Ovary (tissue), 10 donors: ENCODE measurements at places on chromosomes 2 and 18. TPM values are rescaled to one million over a fixed set of nuclear protein-coding genes. Genes with fewer than 3 reads are reported as not detected.

Gene PHLPP1
- 12.0 TPM for polyA plus RNA-seq

Gene MDH1B
- 1.5 TPM for polyA plus RNA-seq

Gene CD226
- polyA plus RNA-seq = 0.17 TPM

Gene PLCL1
- polyA plus RNA-seq = 10.8 TPM

Gene STAT4
- polyA plus RNA-seq = 1.3 TPM

DNA sequence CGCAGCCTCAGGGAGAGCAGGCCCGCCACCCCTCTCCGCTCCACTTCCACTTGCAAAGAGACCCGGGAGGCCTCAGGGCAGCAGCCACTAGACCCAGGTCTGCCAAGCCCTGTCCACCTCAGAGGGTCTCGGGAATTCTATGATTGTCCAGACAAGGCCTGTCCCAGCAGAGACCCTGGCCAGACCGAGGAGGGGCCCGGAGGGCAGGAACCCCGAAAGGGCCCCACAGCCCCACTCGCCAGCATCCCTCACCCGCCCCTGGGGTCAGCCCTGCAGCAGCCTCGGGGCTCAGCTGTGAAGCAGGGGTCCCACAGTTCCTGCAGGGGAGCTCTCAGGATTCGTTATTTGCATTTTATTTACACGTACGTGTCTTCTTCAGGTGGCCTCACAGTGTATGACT is 269.5 kb downstream of the EIPR1 start:
- no peaks in the 10 kb centered on the region for H3K36me3 ChIP-seq
- no peaks in the 10 kb centered on the region for H3K27me3 ChIP-seq
- no peak overlapping the region for H3K4me3 ChIP-seq

DNA sequence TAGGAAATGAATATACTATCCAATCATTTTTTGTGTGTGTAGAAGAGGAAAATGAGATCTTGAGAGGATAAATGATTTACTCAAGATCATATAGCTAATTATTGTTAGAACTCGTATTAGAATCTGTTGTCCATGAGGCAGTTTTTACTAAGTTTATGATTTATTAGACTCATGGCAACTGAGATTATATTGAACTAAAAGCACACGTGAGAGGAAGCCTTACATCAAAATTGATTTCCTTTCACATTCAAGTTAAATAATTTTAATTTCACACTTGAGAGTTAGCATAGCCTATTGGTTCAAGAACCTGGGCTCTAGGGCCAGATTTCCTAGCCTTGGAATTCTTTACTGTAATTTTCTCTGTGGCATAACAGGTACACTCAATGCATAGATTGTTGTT is 552.3 kb downstream of the ERBB4 start:
- H3K36me3 ChIP-seq = no peaks in the 10 kb centered on the region
- no peaks in the 10 kb centered on the region for H3K27me3 ChIP-seq

DNA sequence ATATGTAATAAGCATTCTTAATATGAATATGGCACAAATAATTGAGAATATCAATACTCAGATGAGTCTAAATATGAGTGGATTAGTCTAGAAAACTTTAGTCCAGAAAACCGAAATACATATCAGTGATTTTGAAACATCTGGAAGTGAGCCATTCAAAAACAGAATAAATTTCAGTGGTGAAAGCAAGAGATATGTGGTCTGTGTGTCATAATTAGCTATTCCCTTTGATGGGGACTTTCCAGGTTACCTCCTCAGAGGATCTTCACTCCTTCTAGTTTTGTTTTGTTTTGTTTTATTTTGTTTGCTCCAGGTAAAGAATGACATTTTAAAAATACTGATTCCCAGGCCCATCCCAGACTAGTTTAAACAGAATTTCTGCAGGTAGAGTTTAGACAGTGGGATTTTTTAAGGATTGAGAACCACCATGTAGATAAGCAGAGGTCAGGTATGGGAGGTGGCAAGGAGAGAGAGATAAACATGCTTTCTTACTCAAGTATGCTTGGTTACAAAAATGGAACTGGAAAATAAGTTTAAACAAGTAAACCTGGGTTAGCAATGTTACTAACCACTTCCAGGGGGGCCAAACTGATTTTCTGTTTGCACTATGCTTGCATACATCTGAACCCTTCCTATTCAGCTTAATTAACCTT is 70.7 kb downstream of the NABP1 start:
- no peak for DNase-seq
- H3K4me1 ChIP-seq = no peaks in the 10 kb centered on the region
- H3K27ac ChIP-seq = no peak overlapping the region
- H3K36me3 ChIP-seq = no peaks in the 10 kb centered on the region
- H3K4me3 ChIP-seq = no peak overlapping the region

DNA sequence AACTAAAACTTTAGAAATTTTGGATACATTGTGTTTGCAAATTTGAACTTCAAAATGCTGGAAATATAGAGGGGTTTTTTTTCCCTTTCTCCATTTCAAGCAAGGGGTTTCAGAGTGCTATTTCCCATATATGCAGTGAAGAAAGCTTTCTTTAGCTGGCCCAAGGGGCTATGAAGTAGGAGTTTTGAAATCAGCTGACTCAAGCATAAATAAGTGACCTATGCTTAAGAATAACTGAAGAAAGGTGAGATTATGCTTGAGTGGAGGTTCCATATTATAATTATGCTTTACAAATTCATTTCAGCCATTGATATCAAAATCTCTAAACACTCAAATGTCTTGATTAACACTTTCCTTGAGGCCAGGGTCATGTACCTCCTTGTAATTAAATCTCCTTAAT is 51.0 kb upstream of the RBBP8 start:
- H3K36me3 ChIP-seq = no peaks in the 10 kb centered on the region
- no peaks in the 10 kb centered on the region for H3K27me3 ChIP-seq
- no peaks in the 10 kb centered on the region for H3K4me1 ChIP-seq
- H3K27ac ChIP-seq = no peak overlapping the region
- H3K4me3 ChIP-seq = no peak overlapping the region
- no peak for DNase-seq

- H3K27ac ChIP-seq = no peak overlapping the region
- no peaks in the 10 kb centered on the region for H3K27me3 ChIP-seq
- no peaks in the 10 kb centered on the region for H3K4me1 ChIP-seq
- H3K36me3 ChIP-seq = no peaks in the 10 kb centered on the region
- DNase-seq = no peak
Measured at GRCh38 chr2:18214936-18215335, 336.5 kb downstream of the KCNS3 start.

DNA sequence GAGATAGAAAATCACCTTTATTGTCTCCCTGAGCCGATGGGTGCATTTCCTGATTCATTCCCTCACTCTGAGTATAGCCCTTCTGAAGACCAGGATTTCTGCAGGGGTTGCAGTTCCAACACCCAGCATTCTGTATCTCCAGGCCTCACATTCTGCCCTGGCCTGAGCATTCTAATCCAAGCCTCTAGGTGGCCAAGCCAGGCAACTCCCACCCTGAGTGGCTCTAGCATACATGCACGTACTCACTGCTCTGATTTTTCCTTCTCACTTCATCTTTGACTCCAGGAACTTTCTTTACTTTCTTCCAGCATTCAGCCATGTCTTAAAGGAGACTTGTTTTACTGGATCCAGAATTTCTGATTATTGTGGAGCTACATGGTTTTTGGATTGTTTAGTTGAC is 100.7 kb upstream of the STK39 start:
- no peak overlapping the region for H3K4me3 ChIP-seq
- no peaks in the 10 kb centered on the region for H3K4me1 ChIP-seq
- no peaks in the 10 kb centered on the region for H3K27me3 ChIP-seq
- no peak overlapping the region for H3K27ac ChIP-seq

DNA sequence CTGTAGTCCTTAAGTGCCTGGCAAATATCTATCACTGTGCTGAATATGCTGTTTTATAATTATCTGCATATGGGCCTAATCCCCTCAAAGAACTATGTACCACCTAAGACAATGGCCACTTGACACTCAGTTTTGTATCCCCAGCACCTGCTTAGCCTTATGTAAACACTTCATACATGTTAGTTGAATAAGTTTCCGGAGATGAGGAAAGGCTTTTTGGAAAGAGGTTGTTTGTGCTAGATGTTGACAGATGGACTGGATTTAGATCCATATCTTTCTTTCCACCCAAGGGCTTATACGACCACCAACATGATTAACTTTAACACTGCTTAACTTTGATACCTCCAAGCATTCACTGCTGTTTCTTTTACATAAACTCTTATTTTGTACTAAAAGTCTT is 63.3 kb downstream of the FAM228A start:
- no peaks in the 10 kb centered on the region for H3K27me3 ChIP-seq
- H3K27ac ChIP-seq = no peak overlapping the region
- H3K36me3 ChIP-seq = no peaks in the 10 kb centered on the region
- no peak overlapping the region for H3K4me3 ChIP-seq
- DNase-seq = no peak
- H3K4me1 ChIP-seq = no peaks in the 10 kb centered on the region

- H3K27me3 ChIP-seq = no peaks in the 10 kb centered on the region
- peaks cover 1% of the 10 kb centered on the region for H3K4me1 ChIP-seq
- H3K27ac ChIP-seq = no peak overlapping the region
- DNase-seq = no peak
Measured at GRCh38 chr2:44746856-44747615, 194.5 kb upstream of the SIX3 start.

DNA sequence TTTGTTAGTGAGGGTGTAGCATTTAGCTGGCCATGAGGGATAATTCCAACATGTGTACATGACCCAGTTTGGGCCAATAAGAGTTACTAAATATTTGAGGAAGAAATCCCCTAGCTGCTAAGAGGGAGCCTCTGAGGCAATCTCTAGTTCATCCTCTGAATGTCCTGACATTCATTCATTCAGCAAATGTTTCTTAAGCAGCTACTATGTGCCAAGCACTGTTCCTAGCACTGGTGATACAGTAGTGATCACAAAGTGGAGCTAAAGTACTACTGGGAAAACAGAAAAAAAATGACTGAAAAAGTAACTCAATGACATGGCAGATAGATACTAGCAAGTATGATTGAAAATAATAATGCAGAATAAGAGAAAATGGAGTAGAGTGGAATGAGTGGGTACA is 79.8 kb upstream of the PID1 start:
- no peaks in the 10 kb centered on the region for H3K4me1 ChIP-seq
- H3K36me3 ChIP-seq = no peaks in the 10 kb centered on the region
- no peak overlapping the region for H3K27ac ChIP-seq
- H3K4me3 ChIP-seq = no peak overlapping the region
- H3K27me3 ChIP-seq = no peaks in the 10 kb centered on the region

DNA sequence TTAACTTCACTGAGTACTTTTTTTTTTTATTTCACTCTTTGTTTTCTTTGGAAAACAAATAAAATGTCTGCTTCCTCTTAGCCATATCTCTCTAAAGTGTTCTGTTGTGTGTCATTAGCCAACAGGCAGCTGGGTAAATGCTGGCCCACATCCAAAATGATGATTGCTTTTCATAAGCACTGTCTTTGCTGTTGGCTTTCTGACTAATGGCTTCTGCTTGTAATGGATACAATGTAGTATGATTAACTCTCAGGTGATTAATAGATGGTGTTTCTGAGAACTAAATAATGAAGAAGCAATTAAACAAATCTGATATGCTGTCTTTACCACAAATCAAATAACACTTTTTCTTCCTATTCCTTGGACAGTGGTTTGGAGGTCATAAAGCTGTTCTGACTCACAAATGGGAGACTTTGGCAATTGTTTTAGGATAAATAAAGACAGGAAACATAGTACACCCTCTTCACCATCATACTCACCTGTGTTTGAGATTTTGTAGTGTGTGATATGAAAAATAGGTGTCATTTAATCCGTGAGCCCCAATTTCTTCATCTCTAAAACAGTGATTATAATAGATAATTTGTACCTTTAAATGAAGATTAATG is 888.4 kb downstream of the TSN start:
- H3K27ac ChIP-seq = no peak overlapping the region
- DNase-seq = no peak
- H3K36me3 ChIP-seq = no peaks in the 10 kb centered on the region
- no peaks in the 10 kb centered on the region for H3K4me1 ChIP-seq

- no peak overlapping the region for H3K27ac ChIP-seq
- H3K4me3 ChIP-seq = no peak overlapping the region
- no peaks in the 10 kb centered on the region for H3K36me3 ChIP-seq
- DNase-seq = no peak
- H3K4me1 ChIP-seq = no peaks in the 10 kb centered on the region
Measured at GRCh38 chr18:34400834-34401233, 176.1 kb upstream of the NOL4 start.

DNA sequence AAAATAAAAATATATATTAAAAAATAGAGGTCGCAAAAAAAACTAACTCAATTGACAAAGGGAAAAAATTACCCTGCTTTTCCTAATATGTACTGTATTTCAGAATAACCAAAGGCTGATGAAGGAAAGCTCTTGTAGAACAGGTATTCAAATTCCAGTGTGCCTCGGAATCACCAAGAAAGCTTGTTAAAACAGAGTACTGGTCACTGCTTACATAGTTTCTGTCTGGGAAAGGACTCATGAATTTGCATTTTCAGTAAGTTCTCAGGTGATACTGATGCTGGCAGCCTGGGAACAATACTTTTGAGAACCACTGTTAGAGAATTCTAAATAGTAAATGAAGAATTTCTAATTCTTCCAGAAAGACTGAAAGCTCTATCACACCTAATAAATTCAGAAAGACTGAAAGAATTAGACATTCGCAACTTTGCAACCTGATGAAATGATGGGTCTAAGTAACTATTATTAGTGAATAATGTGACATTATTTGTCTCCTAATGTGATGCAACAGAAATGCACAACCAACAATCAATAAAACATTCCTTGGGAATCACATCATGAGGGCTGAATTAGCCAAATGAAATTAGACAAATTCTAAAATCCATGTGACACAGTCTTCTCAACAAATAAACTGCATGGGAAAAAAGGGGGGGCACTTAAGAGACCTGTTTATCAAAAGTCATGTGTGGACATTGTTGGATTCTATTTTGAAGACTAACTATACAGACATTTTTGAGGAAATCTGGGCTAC is 21.9 kb downstream of the RPRD1A start:
- no peak overlapping the region for H3K27ac ChIP-seq
- H3K27me3 ChIP-seq = no peaks in the 10 kb centered on the region
- no peak for DNase-seq
- H3K36me3 ChIP-seq = no peaks in the 10 kb centered on the region
- H3K4me1 ChIP-seq = peaks cover 3% of the 10 kb centered on the region

DNA sequence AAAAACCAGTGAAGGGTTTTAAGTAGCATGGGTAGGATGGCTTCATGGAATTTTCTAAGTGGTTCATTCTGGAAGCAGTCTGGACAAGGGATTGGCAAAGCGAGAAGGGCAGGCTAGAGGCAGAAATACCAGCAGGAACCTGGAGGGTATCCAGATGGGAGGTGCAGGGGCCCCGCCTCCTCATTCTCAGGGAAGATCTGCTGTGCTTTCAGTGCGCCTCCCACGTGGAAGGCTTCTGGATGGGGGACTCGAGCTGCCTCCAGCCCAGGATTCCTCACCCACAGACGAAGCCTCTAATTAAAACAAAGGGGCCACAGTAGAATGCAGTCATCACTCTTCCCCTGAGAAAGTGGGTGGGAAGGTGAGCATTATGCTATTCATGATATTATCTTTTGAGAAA is 79.8 kb downstream of the VSNL1 start:
- H3K4me3 ChIP-seq = no peak overlapping the region
- no peak for DNase-seq
- H3K4me1 ChIP-seq = no peaks in the 10 kb centered on the region
- no peaks in the 10 kb centered on the region for H3K36me3 ChIP-seq
- no peaks in the 10 kb centered on the region for H3K27me3 ChIP-seq

- no peak overlapping the region for H3K27ac ChIP-seq
- H3K4me3 ChIP-seq = no peak overlapping the region
- no peak for DNase-seq
- H3K36me3 ChIP-seq = no peaks in the 10 kb centered on the region
- H3K4me1 ChIP-seq = no peaks in the 10 kb centered on the region
Measured at GRCh38 chr18:51668607-51669006, 471.1 kb upstream of the MEX3C start.
